ENCODE measurements at places on chromosomes 13 and 19.

GRCh38 chr13:46053162-46054012, 841 bp upstream of the ZC3H13 start:
- DNase-seq: no peak

GRCh38 chr13:40552895-40553294, 113.5 kb downstream of the FOXO1 start:
- no peak for DNase-seq

- DNase-seq: no peak
Measured at GRCh38 chr19:42497492-42498168, 30.7 kb downstream of the CEACAM1 start.

- no peak for DNase-seq
Measured at GRCh38 chr13:110116072-110116487, 190.9 kb downstream of the COL4A1 start.

DNA sequence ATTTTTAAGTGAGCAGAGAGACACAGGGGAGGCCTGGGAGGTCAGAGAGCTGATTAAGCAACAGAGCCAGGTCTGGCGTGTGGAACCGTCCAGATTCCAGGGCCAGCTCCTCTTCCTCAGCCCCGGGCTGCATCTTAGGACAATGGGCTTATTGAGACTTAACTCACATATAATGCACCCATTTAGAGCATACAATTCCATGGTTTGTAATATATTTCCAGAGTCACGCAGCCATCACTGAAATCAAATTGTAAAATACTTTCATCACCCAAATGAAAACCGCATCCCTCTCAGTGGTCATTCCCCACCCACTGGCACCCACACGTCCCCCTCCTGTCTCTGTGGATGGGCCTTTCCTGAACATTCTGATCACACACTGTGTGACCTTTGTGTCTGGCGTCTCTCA, 2.1 kb upstream of the HMG20B start:
- DNase-seq: no peak

DNA sequence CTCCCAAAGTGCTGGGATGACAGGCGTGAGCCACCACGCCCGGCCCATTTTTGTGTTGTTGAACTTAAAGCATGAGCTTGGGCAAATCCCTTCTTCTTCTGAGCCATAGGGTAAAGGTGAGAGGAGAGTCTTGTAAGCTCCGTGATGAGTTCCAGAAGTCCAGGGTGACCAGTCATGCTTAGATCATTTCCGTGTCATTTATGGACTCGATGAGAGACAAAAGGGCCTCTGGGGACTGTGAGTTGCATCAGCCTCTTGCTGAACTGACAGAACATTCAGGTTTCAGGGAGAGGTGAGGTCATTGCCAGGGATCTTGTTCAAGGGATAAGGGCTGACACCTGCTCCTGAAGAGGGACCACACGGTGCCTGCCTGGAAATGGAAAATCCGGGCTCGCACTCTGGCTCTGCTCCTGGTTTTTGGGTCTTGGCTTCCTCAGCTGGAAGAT, 53.6 kb downstream of the GADD45B start:
- DNase-seq: no peak

DNA sequence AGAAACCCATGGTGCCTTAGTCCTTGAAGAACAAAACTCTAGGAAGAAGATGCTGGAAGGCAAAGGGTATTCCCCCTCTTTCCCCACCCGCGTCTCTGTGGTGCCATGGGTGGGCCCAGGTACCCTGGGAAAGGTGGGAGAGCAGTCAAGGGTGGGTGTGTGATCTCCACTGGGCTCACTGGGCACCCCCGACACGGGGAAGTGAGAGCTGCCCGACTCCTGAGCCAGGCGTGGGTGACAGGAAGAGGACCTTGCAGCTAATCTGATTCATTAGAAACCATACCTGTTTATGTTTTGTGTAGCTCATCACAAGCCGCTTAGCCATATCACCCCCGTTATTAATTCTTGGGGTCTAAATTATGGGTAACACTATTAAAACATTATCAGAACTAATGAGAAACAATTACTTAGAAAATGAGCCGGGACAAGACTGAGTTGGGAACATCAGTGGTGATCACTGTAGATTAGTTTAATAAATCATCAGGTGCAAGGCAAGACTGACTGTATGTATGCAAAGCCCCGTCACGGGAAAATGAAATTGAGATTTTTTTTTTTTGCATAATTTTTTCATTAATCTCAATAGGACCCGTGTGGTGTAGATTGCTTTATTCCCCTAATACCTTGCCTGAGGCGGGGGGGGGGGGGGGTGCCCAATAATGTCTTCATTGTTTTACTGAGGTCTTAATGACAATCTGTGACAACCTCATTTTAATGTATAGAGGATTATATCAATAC, 77.3 kb downstream of the ZIC5 start:
- DNase-seq: no peak

DNA sequence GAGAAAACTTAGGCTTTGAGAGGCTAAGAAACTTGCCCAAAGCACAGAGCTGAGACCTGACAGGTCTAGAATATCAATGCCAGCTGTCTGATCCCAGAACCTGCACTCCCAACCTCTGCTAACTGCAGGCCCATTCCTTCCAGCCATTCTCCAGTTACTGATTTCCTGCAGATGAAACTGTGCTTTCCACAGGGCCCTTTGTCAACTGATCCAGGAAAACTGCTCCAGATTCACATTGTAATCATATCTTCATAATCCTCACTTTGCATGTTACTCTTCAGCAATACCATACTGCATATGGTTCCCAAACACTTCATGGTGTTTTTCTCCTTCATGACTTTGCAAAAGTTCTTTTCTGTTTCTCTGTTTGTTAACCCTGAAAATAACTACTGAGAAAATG, 100.6 kb downstream of the RAP2A start:
- DNase-seq: no peak
